ENCODE measurements at places on chromosomes 3 and 15. TPM values are rescaled to one million over a fixed set of nuclear protein-coding genes. Genes with fewer than 3 reads are reported as not detected.

Gene ITIH1
- total RNA-seq: not detected

Gene CAMK2N2
- not detected for total RNA-seq

Gene SEMA6D
- total RNA-seq: not detected

Gene ITGA11
- 1.0 TPM for total RNA-seq

Gene NME9
- not detected for total RNA-seq

Gene THSD4
- total RNA-seq: not detected

Gene PLA2G4D
- not detected for total RNA-seq

Gene CELF6
- 1.2 TPM for total RNA-seq

Gene XCR1
- total RNA-seq: not detected

Gene SLC12A8
- total RNA-seq: 0.37 TPM

Gene KLF15
- not detected for total RNA-seq

Measured in activated CD4-positive, alpha-beta T cell treated with anti-CD3 and anti-CD28 coated beads, Interleukin-2, amount 10 ng/mL, durations not matched to agents 7 days and 5 days (primary cell).